ENCODE measurements at places on chromosomes 12 and 14. TPM values are rescaled to one million over a fixed set of nuclear protein-coding genes. Genes with fewer than 3 reads are reported as not detected.

The FGD4 gene
- total RNA-seq: 61.9 TPM

The CCDC60 gene
- total RNA-seq: not detected

The SLCO1B3 gene
- not detected for total RNA-seq

The ALDH1L2 gene
- total RNA-seq: 7.0 TPM

The EML5 gene
- 31.1 TPM for total RNA-seq

The SOAT2 gene
- total RNA-seq: 0.27 TPM

The ZNF839 gene
- total RNA-seq: 13.2 TPM

The SLC24A4 gene
- 4.7 TPM for total RNA-seq

The EPYC gene
- total RNA-seq: not detected

The L2HGDH gene
- total RNA-seq: 13.7 TPM

The RNF41 gene
- 64.3 TPM for total RNA-seq

The CPM gene
- 2.4 TPM for total RNA-seq

The BRAP gene
- total RNA-seq: 18.8 TPM

The PLEKHD1 gene
- 1.3 TPM for total RNA-seq

The KRT6C gene
- total RNA-seq: not detected

The TC2N gene
- total RNA-seq: 12.3 TPM

The RERG gene
- 20.7 TPM for total RNA-seq

The DHRS4 gene
- 8.0 TPM for total RNA-seq

The USP44 gene
- 4.4 TPM for total RNA-seq

The MDM2 gene
- 60.4 TPM for total RNA-seq

The SLC25A29 gene
- total RNA-seq: 46.8 TPM

The CLECL1 gene
- total RNA-seq: not detected

The VDR gene
- 0.09 TPM for total RNA-seq

The IFNG-AS1 gene
- total RNA-seq: not detected

The MYL6 gene
- 332 TPM for total RNA-seq

The ART4 gene
- 0.09 TPM for total RNA-seq

The TCL1B gene
- not detected for total RNA-seq

The ADAM20 gene
- 7.1 TPM for total RNA-seq

The RFLNA gene
- total RNA-seq: 8.5 TPM

The C12orf50 gene
- total RNA-seq: 0.36 TPM

The GMFB gene
- 128 TPM for total RNA-seq

The PLCZ1 gene
- total RNA-seq: 0.82 TPM

The C1S gene
- 14.7 TPM for total RNA-seq

The TFCP2 gene
- 21.5 TPM for total RNA-seq

The PTPN21 gene
- 13.2 TPM for total RNA-seq

The REM2 gene
- total RNA-seq: 4.0 TPM

The KCNC2 gene
- 20.2 TPM for total RNA-seq

The GPR162 gene
- total RNA-seq: 28.5 TPM

The FBXO21 gene
- 148 TPM for total RNA-seq

The SERPINA6 gene
- total RNA-seq: not detected

The ANHX gene
- total RNA-seq: not detected

The C12orf54 gene
- total RNA-seq: not detected

The CMKLR1 gene
- 1.6 TPM for total RNA-seq

The LRP1-AS gene
- total RNA-seq: not detected

The SLC17A8 gene
- 8.8 TPM for total RNA-seq

The GLT1D1 gene
- total RNA-seq: 7.0 TPM

The PLBD1 gene
- 1.6 TPM for total RNA-seq

The SSPN gene
- total RNA-seq: 7.3 TPM

The MUCL1 gene
- not detected for total RNA-seq

The LRFN5 gene
- 84.1 TPM for total RNA-seq

The PTPRO gene
- total RNA-seq: 149 TPM

The GPRC5D gene
- not detected for total RNA-seq

The ARMH4 gene
- total RNA-seq: 47.2 TPM

The METTL17 gene
- total RNA-seq: 42.2 TPM

The COX8C gene
- not detected for total RNA-seq

The RASAL1 gene
- total RNA-seq: 0.27 TPM

The FBXW8 gene
- 16.8 TPM for total RNA-seq

The KLRF1 gene
- total RNA-seq: not detected
